ENCODE measurements at places on chromosomes 2 and 18. TPM values are rescaled to one million over a fixed set of nuclear protein-coding genes. Genes with fewer than 3 reads are reported as not detected.

Gene NYAP2
- total RNA-seq, result 0.06 TPM

Gene TCF7L1
- 7.6 TPM for total RNA-seq

Gene EVX2
- total RNA-seq, result not detected

Gene KCNJ3
- 5.3 TPM for total RNA-seq

Gene WNT6
- total RNA-seq, result 1.5 TPM

Gene SIX2
- total RNA-seq, result not detected

Gene RRM2
- total RNA-seq, result 5.4 TPM

Gene C1QL2
- total RNA-seq, result not detected

Gene GORASP2
- total RNA-seq, result 71.9 TPM

Gene ELOA2
- not detected for total RNA-seq

Gene CPO
- total RNA-seq, result 0.23 TPM

Gene SCN9A
- 6.8 TPM for total RNA-seq

Gene HOXD10
- total RNA-seq, result not detected

Gene RAMP1
- total RNA-seq, result 215 TPM

Gene CFC1
- not detected for total RNA-seq

Gene IMMT
- 74.7 TPM for total RNA-seq

Gene NTSR2
- not detected for total RNA-seq

Gene MOGAT1
- total RNA-seq, result 102 TPM

Gene INHBB
- 1.1 TPM for total RNA-seq

Gene ASAP2
- total RNA-seq, result 44.3 TPM

Gene FAM124B
- 1.2 TPM for total RNA-seq

Gene ACVR1C
- 0.58 TPM for total RNA-seq

Gene MAT2A
- total RNA-seq, result 262 TPM

Gene ASIC4
- total RNA-seq, result not detected

Gene TMEM37
- 149 TPM for total RNA-seq

Gene C2orf15
- 5.8 TPM for total RNA-seq

Gene VSNL1
- total RNA-seq, result 0.23 TPM

Gene AQP4
- total RNA-seq, result 1.7 TPM

Gene MTX2
- total RNA-seq, result 22.3 TPM

Gene TBR1
- total RNA-seq, result not detected

Gene MAPRE2
- total RNA-seq, result 75.8 TPM

Gene TLX2
- 0.12 TPM for total RNA-seq

All from mucosa of gallbladder (tissue), 1 donor.